ENCODE measurements at places on chromosomes 2 and 18. TPM values are rescaled to one million over a fixed set of nuclear protein-coding genes. Genes with fewer than 3 reads are reported as not detected.

DLGAP1 gene
- total RNA-seq, result 1.4 TPM

IL1B gene
- not detected for total RNA-seq

M1AP gene
- not detected for total RNA-seq

ATP8B1 gene
- total RNA-seq, result 11.2 TPM

GRB14 gene
- total RNA-seq, result 6.9 TPM

DNA sequence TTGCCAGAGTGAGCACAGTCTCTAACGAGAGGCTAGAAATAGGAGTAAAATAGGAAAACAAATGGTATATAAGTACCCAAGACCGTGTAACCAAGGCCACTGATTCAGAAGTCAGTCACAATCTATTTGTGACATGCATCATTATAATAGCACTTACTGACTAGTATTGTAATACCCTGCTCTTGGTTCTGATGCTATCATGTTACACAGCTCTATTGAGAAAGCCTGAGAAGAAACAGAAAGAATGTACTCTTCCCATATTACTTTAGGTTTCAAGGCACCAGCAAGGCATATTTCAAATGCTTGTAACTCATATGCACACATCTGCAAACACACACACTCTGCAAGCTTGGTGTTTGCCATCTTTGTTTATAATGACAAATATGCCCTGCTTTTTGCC lies 746.4 kb downstream of the SLC4A3 start:
- DNase-seq, result peak; percentile 8

- no peak for DNase-seq
Measured at GRCh38 chr2:133341575-133341974, 226.7 kb downstream of the NCKAP5 start.

GRCh38 chr2:216787851-216788540 lies 71.9 kb downstream of the TNP1 start:
- no peak for DNase-seq

DNA sequence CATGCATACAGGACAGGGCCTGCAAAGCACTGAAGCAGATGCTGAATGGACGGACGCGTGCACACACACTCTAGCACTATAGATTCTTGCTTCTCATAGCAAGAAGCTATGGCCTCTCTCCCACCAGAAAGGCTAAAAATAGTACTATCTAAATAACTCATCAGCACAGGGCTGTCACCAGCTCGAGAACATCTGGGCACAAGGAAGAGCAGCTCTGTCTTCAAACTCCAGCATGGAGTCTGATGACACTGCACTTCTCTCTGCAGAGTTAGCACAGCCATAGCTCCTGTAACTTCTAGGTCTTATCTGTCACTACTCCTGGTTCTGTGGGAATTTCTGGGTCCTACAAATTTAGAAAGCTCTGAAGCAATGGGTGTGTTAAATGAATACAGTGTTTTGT lies 123.5 kb downstream of the MYO5B start:
- no peak for DNase-seq

DNA sequence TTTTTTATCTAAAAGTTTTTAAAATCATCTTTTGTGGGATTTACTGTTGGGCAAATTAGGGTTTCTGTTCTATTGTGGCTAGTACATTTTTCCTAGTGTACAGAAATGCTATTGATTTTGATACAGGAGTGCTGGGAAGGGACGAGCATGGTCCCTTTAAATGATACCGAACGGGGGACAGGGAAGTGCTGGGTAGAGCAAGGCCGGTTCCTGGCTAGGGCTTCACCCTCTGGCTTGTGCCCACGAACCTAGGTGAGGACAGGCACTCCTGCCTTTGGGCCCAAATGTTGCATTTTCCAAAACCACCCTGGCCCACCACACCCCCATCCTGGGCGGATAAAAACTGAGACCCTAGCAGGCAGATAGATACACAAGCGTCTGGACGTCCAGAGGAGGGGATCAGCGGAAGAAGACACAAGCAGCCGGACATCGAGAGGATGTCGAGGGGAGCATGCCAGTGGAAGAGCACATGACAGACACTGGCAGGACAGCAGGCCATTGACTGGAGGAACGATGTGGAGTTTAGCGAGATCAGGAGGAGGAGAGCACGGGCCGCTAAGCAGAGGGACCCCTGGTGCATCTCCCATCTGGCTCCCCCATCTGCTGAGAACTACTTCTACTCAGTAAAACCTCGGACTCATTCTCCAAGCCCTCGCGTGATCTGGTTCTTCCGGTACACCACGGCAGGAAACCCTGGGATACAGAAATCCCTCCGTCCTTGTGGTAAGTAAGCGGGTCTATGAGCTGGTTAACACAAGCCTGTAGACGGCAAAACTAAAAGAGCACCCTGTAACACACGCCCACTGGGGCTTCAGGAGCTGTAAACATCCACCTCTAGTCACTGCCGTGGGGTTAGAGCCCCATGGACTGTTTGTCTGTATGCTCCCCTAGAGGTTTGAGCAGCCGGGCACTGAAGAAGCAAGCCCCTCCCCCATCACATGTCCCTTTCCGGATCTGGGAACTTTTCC lies 13.5 kb upstream of the CALCRL start:
- peak; percentile 72 for DNase-seq

GRCh38 chr2:233690444-233690843 lies 2.2 kb upstream of the UGT1A6 start:
- peak; percentile 59 for DNase-seq

GRCh38 chr2:187497858-187498463 lies 49.9 kb upstream of the CALCRL start:
- peak; percentile 44 for DNase-seq

DNA sequence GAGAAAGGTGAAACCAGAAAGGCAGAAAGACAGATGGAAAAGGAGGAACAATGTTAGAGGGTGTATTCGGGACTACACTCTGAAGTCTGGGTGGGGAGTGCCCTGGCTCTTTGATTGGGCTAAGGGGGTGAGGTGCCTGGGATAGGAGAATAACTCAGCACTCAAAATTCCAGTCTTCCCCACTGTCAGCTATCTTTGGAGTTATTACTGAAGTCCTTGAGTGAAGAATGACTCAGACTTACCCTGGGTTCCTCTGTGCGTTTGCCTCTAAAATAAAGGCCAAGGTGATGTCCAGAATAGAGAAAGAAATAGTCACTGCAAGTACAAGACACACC lies 151.8 kb upstream of the SERPINE2 start:
- peak; percentile 72 for DNase-seq

DNA sequence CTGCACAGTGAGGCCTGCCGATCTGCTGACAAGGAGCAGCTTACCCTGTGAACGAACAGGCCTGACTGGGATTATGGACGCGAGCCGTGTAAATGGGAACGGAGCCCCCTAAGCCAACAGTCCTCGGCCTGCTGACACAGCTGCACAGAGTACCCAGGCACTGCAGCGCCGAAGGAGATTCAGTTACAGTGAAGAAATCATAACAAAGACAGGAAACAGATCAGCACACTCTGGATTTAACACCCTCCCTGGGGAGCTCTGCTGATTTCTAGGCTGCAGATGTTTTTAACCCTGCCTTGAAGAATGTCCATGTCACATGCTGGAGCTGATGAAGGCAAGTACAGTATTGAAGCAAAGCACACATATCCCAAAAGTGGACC lies 43.4 kb downstream of the COLEC12 start:
- DNase-seq, result peak; percentile 95

DNA sequence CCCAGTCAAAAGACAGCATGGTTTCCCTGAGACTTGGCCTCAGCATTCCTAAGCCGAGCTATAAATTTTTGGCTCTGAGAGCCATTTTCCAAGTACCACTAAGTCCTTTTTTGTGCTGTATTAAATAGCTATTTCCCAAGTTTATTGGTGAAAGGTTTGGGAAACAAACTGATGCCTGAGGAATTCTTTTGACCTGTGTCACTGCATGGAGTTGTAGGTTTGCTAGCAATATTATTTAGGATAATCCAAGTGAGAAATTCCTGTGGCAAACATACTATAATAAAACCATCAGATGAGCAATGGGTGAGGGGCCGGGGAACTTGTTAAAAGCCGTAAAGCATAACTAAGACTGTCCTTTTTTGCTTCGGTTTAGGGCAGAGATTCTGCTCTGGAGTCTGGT lies 28.4 kb downstream of the ARHGAP28 start:
- DNase-seq, result no peak

GRCh38 chr2:198339116-198339515 lies 534.7 kb downstream of the PLCL1 start:
- no peak for DNase-seq

DNA sequence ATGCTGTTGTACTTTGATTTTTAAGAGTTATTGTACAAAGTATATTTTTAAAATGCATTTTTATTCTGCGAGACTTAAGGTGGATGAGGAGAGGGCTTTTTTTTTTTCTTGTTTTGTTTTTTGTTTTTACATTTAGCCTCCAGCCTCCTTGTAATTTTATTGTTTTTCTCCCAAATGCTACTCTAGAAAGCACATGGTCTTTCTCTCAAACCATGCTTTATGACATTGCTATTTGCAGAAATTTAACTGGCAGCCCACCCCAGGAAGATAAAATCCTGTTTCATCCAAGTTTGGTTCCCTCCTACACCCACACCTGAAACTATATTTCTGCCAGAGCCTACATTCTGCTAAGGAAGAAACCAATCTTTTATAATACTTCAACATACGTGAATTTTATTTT lies 184.6 kb downstream of the ARHGAP15 start:
- DNase-seq, result no peak

- no peak for DNase-seq
Measured at GRCh38 chr2:125721072-125721721, 934.8 kb upstream of the GYPC start.

DNA sequence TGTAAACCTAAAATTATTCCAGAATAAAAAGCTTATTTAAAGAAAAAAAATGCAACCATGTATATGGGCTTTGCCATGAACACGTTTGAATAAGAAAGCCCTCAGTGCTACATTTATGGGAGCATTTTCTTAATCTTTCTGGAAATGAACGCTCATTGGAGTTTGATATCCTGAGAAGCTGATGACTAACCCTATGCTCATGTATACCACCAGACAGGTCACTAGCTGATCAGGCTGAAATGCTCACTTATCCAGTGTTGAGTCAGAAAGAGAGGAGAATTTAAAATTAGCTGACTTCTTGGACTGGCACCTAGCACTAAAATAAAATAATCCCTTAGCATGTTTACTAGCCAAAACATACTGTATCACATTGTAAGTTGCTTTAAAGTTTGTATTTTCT lies 254.9 kb upstream of the SIX3 start:
- DNase-seq, result peak; percentile 37

Data from fibroblast of the aortic adventitia (primary cell).